CD4-positive, CD25-positive, alpha-beta regulatory T cell (primary cell): ENCODE measurements at places on chromosomes 11 and 22. TPM values are rescaled to one million over a fixed set of nuclear protein-coding genes. Genes with fewer than 3 reads are reported as not detected.

RFPL2 gene
- polyA plus RNA-seq = 0.34 TPM

- DNase-seq = no peak
Measured at GRCh38 chr11:26846227-26846626, 124.4 kb upstream of the SLC5A12 start.

DNA sequence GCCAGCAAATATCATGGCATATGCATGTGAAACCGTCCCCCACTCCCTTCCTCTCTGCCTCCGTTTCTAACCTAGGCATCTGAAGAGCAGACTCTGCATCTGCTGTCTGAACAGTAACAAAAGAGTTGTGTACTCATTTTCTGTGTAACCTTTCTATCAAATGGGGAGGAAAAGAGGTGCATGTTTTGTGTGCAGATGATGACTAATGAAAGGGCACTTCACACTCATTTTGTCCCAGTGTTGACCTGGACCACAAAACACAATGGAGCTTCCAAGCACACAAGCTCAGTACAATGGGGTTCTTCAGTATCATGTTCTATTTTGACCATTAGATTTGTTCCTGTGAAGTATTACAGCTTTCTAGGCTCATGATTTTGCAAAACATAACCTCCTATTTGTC, 13.0 kb downstream of the JHY start:
- no peak for DNase-seq

- DNase-seq = no peak
Measured at GRCh38 chr22:42717197-42717928, 3.3 kb downstream of the A4GALT start.

DNA sequence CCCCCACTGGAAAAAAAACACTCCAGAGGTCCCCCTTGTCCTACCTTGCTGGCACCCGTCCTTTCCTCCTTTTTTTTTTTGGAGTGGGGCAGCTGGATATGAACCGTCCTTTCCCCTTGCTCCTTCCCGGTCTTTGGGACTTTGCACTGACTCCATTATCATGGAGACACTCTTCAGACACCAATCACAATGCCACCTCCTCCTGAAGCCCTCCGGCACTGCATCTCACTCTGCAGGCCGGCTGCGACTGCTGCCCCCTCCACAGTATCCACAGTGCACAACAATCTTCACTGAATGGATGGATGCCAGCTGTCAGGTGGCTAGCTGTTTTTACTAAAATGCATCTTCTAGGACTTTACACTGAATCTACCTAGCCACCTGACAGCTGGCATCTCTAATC, 12.7 kb upstream of the RGL4 start:
- DNase-seq = no peak

GRCh38 chr11:19702620-19703019, 10.0 kb upstream of the NAV2 start:
- no peak for DNase-seq

- no peak for DNase-seq
Measured at GRCh38 chr11:82974135-82974534, 72.6 kb downstream of the DDIAS start.

GRCh38 chr11:129285402-129285786, 90.3 kb upstream of the BARX2 start:
- no peak for DNase-seq

GRCh38 chr11:57402188-57403002, 11.9 kb upstream of the PRG2 start:
- no peak for DNase-seq

- no peak for DNase-seq
Measured at GRCh38 chr22:32421484-32421883, 9.4 kb upstream of the RTCB start.

H19 gene
- polyA plus RNA-seq = not detected

GRCh38 chr22:32204856-32205722, at the start of gene RFPL2:
Gene RFPL2 (minus strand): TSS chr22:32205073. CDS start chr22:32202451, 2,622 bp downstream.
- peak; percentile 41 for DNase-seq

DNA sequence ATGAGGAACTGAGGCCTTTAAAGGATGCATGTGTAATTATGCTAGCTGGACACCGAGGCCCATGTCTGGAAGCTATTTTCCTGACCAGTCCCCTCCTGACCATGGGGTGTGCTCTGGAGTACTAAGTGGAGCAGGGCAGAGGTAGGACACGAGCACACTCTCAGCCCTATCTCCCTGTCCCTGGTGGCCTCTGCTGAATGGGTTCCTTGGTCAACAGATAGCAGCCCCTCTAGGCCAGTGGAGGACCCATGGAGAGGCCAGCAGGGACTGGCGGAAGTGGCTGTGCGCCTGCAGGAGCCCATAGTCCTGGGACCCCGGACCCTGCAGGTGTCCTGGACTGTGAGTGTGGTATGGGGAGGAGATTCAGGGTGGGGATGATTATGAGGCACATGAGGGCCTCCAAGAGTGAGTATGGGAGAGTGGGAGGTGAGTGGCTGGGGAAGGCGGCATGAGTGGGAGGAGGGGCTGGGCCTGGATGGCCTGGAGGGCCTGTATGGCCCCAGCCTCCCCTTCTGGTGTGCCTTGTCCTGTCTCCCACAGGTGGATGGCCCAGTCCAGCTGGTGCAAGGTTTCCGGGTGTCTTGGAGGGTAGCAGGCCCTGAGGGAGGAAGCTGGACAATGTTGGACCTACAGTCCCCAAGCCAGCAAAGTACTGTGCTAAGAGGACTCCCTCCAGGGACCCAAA, 9.5 kb downstream of the ROBO3 start:
- no peak for DNase-seq

DNA sequence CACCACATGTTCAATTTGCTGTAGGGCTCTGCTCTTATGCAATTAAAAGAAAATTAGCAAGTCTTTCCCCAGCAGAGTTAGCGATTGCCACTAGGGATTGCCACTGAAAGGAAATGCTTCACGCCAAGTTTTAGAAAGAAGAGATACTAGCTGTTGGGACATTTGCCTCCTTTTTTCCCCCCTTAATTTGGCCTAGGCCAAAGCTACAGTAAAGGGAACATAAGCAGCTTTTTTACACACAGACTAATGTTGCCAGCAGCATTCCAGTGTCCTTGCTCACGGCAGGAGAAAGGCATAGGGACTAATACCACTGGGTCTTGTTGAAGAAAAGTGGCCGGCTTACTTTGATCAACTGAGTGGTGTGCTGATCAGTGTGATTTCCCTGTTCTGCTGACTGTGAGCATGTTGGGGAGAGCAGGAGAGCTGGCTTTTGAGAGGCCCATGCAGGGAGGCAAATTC, 71.2 kb downstream of the PHF21A start:
- DNase-seq = no peak

BTBD18 gene
- polyA plus RNA-seq = 0.44 TPM

GRCh38 chr11:66346476-66347424, 679 bp downstream of the B4GAT1 start:
- DNase-seq = no peak

GRCh38 chr11:108666373-108666772, 1.5 kb downstream of the DDX10 start:
- no peak for DNase-seq

GRCh38 chr11:106468086-106468485, 390.6 kb downstream of the AASDHPPT start:
- DNase-seq = no peak

- DNase-seq = no peak
Measured at GRCh38 chr11:69593851-69594250, 47.1 kb upstream of the CCND1 start.

GRCh38 chr11:128735935-128736605, 42.2 kb downstream of the FLI1 start:
- no peak for DNase-seq

DNA sequence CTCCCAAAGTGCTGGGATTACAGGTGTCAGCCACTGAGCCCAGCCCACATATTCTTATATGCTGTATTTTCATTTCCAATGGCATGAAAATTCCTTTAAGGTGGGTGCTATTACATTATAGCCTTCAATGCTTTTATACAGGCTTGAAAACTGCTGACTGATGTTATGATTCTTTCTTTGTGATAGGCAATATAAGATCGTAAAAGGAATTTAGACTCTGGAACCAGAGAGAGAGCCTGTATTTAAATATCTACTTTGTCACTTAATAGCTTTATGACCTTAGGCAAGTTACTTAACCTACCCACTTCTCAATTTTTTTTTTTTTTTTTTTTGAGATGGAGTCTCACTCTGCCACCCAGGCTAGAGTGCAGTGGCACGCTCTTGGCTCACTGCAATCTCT, 26.2 kb downstream of the AGBL2 start:
- no peak for DNase-seq

DNA sequence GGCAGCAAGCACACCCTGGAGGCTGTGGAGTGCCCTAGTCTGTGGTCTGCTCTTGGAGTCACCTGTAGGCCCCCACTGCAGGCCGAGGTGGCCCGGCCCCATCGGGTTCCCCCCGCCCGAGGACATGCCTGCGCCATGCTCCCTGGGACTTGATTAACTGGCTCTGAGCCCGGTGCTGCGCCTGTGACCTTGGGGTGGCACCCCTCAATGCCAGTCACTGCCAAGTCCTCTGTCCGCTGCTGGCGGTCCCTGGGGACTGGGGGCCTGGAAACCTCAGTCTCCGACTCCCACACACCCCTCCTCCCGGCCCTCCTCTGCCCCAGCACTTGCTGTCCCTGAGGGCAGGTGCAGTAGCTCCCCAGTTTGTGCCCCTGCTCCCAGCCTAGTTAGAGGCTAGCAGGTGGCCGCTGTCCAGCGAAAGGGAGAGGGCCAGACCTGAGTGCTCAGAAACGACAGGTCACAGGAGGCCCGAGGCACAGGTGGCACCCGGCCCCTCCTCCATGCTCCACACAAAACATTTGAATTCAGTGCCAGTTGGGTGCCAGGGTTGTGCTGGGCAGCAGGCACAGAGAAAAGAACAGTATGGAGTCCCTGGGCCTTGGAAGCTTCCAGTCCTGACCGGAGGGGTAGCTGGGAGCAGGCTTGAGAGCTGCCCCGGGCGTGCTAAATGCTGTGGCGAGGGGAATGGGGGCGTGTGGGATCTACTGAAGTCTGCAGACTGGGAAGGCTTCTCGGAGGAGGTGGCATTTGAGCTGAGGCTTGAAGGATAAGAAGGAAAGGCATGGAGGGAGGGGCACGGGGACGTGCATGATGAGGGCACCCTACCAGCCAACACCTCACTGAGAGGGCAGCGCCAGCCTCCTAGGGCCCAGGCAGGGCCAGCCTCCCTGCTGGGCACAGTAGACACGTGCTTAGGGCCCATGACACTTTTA, 16.4 kb upstream of the FLRT1 start:
- DNase-seq = no peak

- no peak for DNase-seq
Measured at GRCh38 chr11:4049006-4049405, 45.6 kb upstream of the RRM1 start.

HTR3A gene
- polyA plus RNA-seq = not detected

DNA sequence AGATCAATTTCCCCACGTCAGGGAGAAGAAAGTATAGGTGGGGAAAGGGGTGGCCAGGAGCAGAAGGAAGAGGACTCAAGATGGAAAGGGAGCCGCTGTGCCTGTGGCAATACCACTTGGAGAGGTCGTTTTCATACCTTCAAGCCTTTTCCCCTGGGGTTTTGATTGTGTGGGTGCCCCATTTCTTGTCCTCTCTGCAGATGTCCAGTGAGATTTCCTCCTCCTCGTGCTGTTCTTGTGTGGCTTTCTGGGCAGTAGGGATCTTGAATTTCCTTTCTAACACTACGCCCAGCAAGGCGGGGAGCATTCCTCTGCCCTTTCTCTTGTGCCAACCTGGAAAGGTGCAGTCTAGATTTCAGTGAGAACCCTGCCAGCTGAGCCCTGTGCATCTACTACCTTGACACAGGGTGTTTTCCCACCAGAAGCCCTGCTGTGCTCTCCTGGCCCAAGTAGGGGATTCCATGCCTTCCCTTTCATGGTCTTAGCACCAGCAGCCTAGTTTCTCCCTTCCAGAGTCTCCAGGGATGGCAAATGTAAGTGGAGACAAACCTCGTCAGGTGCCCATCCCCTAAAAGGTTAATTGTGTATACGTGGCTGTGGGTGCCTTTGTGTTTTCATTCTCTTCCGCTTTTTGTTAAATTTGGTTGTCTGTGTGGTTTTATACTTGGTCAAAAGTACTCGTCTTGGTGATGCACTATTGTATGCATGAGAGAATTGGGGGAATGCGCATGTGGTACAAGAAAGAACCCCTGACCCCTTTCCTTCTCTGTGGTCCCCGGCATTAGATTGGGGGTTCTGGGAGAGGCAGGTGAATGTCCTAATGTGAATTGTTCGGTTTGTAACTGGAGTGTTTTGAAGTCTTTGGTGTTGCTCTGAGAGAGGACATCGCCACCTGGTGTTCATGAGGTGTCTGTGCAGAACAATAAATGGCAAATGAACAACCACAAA, 71.4 kb upstream of the MPEG1 start:
- DNase-seq = peak; percentile 61
